Urothelium cell line (cell line): ENCODE measurements at places on chromosomes 6 and 20.

GRCh38 chr20:36585410-36586125, 12.2 kb downstream of the TGIF2 start:
- no peak for DNase-seq

DNA sequence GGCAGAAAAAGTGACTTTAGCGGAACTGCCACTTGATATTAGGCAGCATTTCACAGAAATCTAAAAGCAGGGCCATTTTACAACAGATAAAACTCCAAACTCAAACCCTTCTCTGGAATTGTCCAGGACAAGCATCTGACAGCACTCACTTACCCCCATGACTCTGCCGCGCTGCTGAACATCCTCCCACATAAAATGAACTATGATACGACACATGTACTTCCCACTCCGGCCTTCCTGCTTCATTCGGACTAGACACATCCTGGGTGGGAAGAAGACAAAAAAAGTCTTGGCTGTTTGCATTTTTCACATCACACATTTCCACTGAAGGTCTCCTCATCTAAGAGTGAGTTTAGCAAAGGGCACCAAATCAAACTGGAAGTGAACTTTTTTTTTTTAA, 54.8 kb upstream of the FAM83C start:
- DNase-seq = no peak

DNA sequence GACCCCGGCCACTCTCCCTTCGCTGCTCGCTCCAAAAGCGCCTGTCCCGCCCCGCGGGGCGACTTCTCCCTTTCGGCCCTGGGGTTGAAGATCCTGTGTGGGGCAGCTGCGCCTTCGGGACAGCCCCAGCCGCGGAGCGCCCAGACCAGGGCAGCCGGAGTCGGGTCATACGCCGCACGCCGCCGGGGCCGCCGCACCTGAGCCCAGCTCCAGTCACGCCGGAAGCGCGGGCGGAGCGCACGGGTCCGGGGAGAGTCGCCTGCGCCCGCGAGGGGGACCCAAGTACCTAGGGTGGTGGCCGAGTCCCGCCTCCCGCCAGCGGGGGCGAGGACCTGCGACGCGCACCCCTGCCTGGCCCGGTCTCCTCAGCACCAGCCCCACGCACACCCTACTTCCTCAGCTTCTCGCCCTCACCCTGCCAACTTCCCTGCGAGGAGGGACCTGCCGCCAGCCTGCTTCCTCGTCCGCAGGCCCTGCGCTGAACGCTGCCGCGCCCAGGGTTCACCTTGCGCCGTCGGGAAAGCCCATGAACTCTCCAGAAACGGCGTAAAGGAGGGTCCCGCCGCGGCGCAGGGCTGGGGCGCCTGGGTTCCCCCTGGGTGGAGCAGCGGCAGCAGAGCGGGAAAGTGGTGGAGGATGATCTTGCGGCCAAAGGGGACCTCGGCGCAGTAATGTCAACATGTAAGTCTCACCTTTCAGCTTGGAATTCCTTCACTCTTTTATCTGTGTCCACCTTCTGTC, at the start of gene ADGRG6:
Gene ADGRG6 (plus strand): TSS at position 357 of the 741 bp plus-strand sequence. CDS start 323 bp downstream, at position 680.
- DNase-seq = no peak

DNA sequence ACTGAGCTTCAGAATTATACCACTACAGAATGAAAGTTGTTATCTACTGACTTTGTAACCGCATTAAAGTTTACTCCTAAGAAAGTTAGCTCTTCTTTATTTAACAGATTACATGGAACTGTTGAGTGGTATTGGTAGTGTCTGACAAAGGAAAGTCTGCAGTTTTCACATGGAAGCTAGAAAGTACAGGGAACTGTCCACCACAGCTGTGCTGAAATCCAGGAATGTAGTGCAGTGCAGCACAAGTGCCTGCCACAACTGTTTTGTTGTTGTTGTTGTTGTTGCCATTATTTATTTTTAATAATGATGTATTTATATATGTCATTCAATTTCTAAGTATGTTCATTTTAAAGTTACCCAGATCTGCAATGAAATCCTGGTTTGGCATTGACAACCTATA, 464.9 kb downstream of the TBC1D32 start:
- no peak for DNase-seq

- peak; percentile 21 for DNase-seq
Measured at GRCh38 chr6:6758915-6759654, 170.6 kb downstream of the LY86 start.

GRCh38 chr20:62511300-62511914, 35.6 kb upstream of the GATA5 start:
- no peak for DNase-seq

- DNase-seq = no peak
Measured at GRCh38 chr6:74605922-74606581, 599.8 kb downstream of the COL12A1 start.

DNA sequence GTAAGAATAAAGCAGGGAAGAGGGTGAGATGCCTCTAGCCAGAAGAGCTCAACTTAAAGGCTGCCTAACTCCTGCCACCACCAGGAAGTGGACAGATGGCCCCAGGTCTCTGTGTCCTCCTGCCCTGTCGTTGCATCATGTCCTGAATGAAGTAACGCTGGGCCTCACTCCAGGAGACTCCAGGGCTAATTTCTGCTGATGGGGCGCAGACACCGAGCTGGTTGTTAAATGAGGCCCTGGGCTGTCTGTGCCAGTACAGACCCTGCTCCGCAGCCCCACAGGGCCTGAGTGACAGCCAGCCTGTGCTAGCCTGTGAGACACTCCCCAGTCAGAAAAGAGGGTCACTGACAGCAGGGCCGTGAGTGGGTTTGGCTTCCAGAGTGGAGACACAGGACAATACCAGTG, 6.5 kb downstream of the IP6K3 start:
- DNase-seq = no peak

- no peak for DNase-seq
Measured at GRCh38 chr20:36372666-36373065, 66.5 kb downstream of the DLGAP4 start.

- DNase-seq = peak; percentile 23
Measured at GRCh38 chr6:137571854-137572253, 77.7 kb upstream of the OLIG3 start.

GRCh38 chr6:119431799-119432198, 82.2 kb upstream of the MAN1A1 start:
- DNase-seq = no peak

DNA sequence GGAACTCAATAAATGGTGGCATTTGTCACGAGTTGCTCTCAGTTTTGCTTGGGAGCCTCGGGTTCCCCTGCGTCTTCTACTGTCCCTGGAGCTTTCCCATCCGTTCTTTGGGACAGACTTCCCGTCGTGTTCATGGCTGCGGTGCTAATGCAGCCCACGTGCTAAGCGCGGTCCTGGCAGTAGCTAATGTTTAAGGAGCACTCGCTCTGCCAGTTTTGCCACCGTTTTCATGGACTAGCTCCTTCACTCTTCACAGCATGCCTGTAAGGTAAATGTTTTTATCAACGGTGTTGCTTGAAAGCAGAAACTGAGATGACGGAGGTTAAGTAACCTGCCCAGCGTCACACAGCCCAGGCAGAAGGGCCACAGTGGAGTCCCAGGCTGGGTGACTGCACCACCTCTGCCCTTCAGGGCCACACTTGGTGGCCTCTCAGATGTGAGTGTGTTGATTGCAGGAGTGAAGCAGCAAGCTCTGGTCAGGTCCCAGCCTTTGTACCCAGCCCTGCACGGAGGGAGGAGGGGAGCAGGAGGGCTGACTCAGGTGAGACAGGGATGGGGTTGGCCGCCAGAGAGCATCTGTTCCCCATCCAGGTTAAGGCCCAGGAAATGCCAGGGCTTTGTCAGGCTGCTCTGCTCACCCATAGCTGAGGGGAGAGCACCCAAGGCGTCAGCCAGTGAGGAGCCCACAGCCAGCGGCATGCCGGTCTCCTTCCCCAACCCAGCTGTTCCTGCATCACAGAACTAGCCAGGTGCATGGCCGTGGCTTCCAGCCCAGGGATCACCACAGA, 181.8 kb downstream of the ZMYND8 start:
- no peak for DNase-seq

DNA sequence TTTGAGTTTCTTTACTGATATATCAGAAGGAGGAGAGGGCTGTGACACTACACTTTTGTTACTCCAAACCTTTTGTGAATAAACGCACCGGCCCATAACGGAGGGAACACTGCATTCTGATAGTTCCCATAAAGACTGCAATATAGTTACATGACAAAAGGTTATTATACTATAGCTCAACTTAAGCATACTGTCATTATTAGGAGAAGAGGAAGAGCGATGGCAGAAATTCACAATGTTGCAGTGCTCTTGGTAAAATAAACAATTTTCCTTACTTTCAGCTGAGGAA, 2.3 kb upstream of the PDE10A start:
- DNase-seq = no peak

GRCh38 chr6:148857798-148858390, 111.1 kb downstream of the UST start:
- peak; percentile 50 for DNase-seq

DNA sequence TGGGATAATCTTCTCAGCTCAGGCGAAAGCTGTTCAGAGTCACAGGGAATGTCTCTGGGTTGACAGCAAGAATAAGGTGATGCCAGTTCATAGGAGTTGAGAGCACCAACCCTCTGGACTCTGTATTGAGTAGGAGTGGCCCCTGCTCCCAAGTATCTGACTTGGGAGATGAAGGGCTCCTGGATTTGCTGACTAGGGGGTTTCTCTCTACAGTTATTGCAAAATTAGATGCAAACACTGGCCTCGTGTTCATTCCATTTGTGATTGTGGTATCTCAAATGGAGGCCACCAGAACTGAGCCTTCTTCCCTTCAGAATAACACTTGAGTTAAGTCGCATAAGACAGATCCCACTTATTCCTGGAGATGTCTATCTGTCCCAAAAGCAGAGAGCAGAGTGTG, 135.7 kb downstream of the PDE7B start:
- DNase-seq = no peak

GRCh38 chr20:12047838-12048432, 130.2 kb downstream of the BTBD3 start:
- DNase-seq = no peak

DNA sequence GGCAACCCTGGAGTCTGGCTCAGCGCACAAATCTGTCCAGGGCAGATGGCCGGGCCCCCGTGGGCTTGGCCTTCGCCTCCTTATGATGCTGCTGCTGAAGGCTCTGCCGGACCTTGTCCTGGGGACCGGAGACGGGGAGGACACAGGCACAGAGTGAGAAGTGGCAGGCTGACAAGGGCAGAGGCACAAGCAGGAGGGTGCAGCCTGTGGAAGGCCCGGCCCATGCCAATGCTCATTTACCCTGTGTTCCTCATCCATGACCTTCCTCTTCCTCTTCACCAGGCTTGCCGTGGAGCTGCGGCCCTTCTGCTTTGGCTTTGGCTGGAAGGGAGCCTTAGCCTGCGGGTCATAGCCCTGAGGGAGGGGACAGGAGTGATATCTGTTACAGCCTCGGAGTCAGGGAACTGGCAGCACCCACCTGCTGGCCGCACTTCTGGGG, 2.4 kb downstream of the B3GALT4 start:
- no peak for DNase-seq

GRCh38 chr6:124879110-124879991, 82.9 kb upstream of the RNF217 start:
- no peak for DNase-seq

DNA sequence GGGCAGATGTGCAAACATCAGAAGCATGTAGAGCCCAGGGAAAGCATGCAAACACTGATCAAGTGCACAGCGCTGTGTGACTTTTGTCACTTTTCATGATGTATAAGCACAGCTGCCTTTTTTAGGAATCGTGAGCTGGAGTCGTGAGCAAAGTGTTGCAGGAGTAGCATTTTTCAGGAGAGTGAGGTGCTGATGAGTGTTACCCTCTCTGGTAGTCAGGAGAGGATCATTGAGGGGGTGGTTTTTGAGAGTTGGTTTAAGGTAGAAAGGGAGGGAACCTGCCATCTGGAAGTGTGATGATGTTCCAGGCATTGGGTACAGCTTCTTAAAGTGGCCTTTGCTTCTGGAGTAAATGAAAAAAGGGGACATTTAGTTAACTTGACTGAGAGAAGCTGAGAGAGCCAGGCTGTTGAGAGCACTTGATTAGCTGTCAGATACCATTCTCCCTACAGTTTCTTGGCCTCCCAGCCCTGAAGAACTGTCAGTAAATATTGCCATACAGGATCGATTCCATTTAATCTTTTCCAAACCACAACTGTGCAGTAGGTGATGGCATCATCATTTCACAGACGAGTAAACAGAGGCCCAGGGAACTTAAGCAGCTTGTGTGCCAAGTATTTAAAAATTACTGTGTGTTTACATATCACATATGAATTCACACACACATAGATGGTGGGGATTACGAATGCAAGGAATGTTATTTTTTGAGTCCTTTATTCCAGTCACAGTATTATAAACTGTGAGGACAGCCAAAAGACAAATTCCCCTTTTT, 28.9 kb downstream of the TPD52L1 start:
- no peak for DNase-seq

DNA sequence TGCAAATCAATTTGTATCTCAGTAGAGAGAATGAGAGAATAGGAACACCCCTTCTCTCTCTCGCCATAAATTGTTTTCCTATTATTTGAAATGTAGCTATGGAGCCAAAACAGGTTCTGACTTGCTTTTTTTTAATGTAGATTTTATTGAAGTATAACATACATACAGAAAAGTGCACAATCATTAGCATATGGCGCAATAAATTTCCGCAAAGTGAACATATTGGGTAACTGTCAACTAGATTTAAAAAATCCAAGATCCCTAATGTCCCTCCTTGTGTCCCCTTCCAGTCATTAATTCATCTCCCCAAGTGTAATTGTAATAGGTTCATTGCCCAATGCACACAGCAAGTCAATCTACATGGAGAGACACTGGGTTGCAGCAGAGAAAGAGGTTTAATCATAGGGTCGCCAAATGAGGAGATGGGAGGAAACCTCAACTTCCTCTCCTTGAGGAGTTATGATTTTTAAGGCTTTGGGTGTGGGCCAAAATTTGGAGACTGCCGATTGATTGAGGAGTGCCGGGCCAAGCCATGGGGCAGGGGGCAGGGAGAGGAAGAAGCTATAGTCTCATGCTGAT, 43.3 kb upstream of the TGM3 start:
- no peak for DNase-seq

DNA sequence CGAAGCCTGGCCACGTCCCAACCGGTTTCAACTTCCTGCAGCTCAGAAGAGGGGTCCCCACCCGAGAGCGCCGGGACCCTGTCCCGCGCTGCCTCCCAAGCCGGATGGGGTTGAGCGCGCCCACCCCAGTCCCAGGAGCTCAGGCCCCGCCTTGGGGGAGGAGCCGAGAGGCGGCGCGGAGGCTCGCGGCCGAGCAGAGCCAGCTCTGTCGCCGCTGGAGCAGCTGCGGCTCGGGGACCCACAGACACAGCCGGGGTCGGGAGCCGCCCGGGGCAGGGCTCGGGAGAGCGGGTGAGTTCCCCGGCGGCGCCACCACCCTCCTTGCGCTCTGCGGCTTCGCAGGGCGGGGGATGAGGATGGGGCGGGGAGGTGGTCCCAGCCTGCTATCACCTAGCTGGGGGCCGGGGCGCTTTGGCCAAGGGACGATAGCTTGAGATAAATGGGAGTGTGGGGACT, at the start of gene PPP1R16B:
Gene PPP1R16B (plus strand): TSS at position 196 of the 456 bp plus-strand sequence. CDS start 30,229 bp downstream, outside the sequence.
- peak; percentile 83 for DNase-seq

GRCh38 chr6:151015101-151015700, 149.7 kb downstream of the MTHFD1L start:
- DNase-seq = no peak

DNA sequence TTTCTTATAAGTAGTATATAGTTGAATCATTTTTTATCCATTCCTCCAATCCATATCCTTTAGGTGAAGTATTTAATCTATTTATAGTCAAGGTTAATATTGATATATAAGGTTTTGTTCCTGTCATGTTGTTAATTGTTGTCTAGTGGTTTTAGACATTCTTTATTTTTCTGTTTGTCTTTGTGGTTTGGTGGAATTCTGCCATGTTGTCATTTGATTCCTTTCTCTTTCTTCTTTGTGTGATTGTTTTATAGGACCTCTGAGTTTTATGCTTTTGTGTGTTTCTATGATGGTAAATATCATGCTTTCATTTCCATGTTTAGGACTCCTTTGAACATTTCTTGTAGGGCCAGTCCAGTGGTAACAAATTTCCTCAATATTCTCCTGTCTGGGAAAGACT, 450.3 kb upstream of the BTBD3 start:
- DNase-seq = no peak
